Activated naive CD4-positive, alpha-beta T cell treated with anti-CD3 and anti-CD28 coated beads, Interleukin-2, amount 50 U/mL, for 16 hours (primary cell): ENCODE measurements at places on chromosomes 11 and 22.

DNA sequence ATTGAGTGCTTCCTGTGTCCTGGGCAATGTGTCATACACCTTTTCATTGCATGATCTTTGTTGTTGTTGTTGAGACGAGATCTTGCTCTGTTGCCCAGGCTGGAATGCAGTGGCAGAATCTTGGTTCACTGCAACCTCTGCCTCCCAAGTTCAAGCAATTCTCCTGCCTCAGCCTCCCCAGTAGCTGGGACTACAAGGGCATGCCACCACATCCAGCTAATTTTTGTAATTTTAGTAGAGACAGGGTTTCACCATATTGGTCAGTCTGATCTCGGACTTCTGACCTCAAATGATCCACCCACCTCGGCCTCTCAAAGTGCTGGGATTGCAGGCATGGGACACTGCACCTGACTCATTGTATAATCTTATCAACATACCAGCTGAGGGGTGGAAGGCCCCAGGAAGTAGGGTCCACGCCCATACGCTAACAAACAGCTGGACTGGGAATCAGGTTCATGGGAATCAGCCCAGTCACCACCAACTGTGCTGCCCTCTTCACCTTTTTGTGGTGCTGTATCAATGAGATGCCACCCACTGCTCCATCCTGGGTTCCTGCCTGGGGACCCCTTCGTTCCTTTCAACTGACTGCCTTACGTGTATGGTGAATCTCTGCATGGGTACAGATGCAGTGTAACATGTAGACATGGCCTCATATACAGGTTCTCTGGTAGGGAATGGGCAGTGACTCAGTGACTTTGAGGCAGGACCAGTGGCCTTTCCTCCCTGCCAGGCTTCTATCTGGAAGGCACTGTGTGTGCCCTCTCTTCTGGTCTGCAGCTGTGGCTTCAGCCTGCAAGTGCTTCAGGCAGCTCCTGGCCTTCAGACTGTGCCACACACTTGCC lies 32.5 kb upstream of the YWHAH start:
- no peak for DNase-seq

DNA sequence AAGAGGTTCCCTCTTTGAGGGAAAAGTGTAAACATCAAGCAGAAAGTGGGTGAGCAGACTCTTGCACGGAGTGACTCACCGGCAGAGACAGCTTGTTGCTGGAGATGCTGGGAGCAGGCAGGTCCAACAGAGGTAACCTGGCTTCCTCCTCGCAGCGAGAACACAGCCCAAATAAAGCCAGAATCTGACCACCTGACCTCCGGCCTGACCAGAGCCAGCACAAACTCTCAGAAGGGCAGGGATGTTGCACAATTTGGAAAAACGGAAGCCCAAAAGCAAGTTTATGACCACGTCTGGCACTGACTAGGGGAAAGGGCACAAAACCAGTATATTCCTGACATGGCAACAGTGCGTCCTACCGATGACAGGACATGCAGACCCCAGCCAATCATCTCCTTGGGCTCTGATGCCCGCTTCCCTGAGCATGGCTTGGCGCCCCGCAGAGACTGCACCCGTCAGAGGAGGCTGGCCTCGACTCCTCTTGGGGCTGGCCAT lies 5.4 kb downstream of the SMCO4 start:
- no peak for DNase-seq

GRCh38 chr22:36430863-36431262 lies 43.1 kb upstream of the MYH9 start:
- DNase-seq, result no peak

GRCh38 chr11:45468267-45468856 lies 182.2 kb upstream of the SYT13 start:
- DNase-seq, result no peak

DNA sequence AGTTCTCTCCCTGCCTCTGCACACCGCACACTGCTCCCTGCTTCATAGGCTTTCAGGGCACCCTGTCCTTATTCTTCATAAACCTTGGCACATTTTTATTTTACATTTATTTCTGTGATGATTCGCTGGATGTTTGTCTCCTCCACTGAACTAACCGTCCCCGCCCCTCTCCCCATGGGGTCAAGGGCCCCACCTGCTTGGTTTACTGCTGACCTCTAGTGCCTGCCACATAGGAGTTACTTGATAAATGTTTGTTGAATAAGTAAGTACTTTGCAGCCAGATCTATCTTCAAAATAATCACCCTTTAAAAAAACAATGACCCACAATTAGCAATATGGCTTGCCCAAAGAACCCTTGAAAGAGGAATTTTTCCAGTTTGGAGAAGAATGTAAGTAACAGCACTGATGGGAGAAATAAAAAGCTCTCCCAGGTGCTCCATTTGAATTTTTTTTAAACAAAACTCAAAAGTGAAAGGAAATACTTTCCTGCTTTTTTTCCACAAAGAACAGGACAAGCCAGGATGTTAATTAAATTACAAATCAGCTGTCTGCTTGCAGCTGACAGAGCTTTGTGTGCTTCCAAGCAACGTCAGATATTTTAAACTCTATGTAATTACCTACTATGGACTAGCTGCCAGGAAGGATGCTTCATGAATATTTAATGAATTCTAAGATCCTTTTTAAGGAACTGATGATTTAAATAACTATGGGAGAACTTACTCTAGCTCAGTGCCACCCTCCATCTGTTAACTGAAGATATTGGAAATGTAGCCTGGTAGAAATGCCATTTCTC lies 1083.6 kb downstream of the DLG2 start:
- DNase-seq, result no peak

DNA sequence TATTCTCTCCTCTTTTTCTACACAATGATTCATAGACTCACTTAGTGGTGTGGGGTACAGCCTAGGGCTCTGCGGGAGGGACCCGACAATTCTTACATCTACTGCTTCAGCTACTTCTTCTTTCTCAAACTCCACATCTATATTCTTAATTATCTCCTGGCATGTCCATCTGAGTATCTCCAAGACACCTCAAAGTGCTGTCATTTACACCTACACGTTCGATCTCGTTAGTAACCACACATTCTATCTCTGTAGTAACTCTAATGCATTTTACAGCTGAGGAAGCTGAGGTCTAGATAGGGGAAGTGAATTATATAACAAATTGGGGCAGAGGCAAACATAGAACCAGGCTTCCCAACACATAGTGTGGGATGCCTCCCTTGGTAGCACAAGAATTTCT lies 27.7 kb upstream of the RRM1 start:
- DNase-seq, result no peak

GRCh38 chr22:21780259-21780658 lies 44.7 kb upstream of the YPEL1 start:
- DNase-seq, result no peak

DNA sequence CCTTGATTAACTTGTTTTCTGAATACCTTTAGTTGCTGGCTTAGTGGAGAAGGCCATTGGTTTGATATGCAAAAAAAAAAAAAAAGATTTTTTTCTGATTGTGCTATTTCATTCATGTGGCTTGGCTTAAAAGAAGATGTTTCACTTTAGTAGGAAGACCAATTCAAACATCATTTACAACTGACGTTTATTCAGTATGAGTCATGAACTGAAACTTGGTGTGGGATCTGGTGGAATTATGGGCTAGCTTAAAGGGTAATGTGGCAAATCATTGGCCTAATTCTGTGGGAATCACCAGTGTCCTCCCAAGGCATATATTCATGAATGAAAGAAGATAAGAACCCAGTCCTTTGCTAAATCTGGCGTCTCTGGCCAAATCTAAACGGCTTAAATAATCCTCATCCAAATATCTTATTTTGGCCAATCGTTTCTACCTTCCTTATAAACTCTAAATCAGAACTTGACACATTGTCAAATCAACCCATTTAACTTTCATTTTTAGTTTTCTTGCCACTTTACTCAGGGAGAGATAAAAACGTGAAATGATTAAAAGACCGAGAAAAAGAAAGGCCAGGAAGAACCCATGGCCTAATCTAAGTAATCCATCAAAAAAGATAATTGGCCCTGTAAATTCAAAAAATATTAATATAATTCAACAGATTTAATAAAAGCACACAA lies 77.0 kb downstream of the DDIAS start:
- no peak for DNase-seq

GRCh38 chr11:112270551-112271180 lies 10.0 kb upstream of the PLET1 start:
- no peak for DNase-seq

- DNase-seq, result no peak
These were observed 30.7 kb downstream of the SERPINH1 start for GRCh38 chr11:75592715-75593114.

- no peak for DNase-seq
These were observed 129.0 kb downstream of the PKNOX2 start for GRCh38 chr11:125293596-125293995.

GRCh38 chr11:121348220-121348875 lies 55.8 kb downstream of the SC5D start:
- DNase-seq, result no peak

DNA sequence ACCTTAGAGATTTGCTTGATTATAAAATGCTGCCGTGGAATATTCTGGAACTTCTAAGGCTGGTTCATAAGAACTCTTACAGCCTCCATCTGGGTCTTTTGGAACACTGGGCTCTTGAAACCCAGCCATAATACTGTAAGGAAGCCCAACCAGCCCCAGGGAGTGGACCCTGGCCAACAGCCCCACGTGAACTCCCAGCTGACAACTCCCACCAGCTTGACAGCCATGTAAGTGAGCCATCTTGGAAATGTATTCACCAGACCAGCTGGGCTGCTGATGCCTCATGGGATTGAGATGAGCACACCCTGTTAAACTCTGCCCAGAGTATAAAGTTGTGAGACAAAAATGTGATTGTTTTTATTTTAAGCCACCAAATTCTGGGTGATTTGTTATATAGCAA lies 378.7 kb upstream of the RAG2 start:
- DNase-seq, result no peak

GRCh38 chr11:120675171-120675570 lies 163.6 kb downstream of the GRIK4 start:
- DNase-seq, result no peak

GRCh38 chr11:77636731-77637344 lies 756 bp downstream of the CLNS1A start:
- DNase-seq, result no peak

- DNase-seq, result no peak
These were observed 76.9 kb downstream of the DEPDC5 start for GRCh38 chr22:31830721-31831070.

DNA sequence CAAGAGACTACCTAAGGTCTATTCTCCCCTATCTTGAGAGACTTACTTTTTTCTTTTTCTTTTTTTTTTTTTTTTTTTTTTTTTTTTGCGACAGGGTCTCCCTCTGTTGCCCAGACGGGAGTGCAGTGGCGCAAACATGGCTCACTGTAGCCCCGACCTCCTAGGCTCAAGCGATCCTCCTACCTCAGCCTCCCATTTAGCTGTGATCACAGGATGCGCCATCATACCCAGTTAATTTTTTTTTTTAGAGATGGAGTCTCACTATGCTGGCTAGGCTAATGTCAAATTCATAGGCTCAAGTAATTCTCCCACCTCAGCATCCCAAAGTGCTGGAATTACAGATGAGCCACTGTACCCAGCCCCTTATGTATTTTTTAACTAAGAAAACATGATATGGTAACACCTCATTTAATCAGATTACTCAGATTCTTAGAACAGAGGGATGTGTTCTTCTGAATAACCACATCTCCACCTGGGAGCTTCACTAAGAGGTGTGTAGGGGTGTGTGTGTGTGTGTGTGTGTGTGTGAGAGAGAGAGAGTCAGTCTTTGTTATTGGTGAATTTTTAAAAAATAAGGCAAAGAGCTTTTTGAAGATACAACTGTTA lies 102.9 kb downstream of the USP35 start:
- no peak for DNase-seq

DNA sequence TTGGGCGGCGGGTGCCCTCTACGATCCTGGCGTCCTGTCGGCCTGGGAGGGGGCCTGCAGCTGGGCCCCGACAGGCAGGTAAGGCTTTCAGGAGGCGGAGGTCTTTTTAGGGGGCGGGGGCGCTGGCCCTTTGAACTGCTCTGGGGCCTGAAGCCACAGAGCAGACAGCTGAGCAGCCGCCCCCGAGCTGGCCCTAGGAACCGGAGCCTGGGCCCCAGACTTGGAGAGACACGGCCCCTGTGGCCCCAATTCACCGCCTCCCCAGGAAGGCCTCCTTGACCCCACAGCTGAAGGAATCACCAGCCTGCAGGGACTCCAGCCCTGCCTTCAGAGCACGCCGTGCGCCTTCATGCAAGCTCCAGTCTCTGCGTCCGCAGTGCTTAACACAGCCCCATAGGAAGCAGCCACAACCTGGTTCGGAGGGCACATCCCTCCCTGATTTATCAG lies 618 bp upstream of the CERK start:
- peak; percentile 34 for DNase-seq

DNA sequence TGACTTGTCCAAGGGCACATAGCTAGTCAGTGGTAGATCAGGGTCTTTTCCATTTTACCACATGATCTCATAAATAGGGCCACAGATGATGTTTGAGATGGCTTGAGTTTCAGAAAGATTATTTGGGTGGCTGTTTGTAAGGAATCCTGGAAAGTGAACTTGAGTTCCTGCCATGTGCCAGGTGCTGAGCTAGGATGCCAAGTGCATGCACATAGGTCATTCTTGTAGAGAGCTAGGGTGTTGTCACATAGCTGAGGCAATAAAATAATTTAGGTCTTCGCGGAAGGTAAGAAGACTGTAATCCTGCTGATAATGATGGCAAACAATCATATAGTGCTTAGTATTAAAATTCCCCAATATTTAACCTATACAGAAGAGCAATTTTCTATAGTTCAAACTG lies 1162.6 kb upstream of the TENM4 start:
- no peak for DNase-seq

DNA sequence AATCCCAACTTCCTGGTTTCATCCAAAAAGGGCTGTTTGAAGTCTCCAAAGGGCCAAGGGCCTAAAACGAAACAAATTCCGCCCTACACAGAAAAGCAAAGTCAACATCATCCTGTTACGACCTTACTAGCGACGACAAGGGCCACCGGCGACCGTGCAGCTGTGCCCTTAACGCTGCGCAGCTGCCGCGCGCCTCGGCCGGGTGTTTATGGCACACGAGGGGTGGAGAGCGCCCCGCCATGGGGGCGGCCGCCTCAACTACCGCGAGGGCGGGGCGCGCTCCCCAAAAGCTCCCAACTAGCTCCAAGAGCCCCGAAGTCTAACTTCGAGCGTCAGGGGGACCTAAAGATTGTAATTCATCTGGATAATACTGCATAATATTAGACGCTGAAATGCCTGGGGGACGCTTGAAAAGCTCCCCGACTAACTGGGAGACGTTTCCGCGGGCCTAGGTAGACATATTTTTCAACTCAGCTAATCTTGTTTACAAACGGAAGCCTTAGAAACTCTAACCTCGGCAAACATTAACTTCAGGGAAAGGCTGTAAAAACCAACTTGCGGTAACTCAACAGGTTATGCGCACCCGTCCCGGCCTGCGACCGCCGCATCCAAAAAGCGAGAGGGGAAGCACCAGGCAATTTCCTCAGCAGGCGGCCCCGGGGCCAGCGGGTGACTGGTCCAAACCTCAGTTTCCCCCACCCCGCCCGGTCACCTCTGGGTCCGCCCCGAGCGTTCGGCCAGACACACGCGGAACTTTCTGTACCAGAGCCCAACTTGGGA lies 694 bp downstream of the TMEM123 start:
- peak; percentile 78 for DNase-seq
